ENCODE measurements at places on chromosomes 4 and X.

DNA sequence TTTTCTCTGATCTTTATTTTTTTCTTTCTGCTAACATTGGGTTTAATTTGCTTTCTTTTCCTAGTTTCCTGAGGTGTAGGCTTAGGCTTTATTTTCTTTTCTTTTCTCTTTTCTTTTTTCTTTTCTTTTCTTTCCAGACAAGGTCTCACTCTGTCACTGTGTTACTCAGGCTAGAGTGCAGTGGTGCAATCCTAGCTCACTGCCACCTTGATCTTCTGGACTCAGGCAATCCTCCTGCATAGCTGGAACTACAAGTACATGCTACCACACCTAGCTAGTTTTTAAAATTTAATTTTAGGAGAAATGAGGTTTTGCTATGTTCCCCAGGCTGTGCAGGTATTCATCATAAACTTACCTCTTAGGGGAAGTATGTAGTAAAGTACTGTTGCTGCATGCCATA, 197.8 kb upstream of the ANKRD50 start:
- DNase-seq = no peak

DNA sequence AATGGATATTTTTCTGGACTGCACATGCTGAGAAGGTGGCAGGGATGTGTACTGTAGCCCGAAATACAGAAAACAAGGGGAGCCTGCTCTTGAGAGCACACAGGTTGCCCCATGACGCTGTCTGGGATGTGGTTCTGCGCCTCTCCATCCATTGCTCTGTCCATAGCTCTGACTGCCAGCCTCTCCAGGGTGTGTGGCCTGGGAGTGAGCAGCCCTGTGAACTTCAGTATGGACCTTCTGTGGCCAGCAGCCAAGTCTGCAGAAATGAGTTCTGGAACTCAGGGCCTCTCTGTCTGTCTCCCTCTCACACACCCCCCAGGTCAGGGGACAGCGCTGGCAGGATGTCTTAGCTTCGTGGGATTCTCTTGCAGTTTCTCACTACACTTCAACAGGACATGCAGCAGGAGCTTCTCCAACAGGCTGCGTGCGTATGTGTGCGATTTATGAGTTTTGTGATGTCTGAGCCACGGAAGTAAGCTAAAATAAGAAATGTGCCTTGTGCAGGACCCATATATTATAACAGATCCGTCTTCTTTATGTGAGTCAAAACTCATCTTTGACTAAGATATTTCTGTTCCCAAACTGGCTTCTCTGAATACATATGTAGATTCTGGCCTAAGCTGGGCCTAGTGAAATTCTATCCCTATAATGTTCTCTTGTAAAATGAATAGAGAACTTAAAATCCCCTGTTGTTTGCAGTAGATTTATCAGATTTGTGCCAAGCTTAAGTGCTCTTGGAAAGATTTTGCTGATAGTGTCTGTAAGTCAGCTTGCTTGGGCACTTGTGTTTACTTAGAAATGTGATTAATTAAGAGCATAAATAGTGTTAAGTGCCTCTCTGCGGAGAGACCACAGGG, 40.0 kb downstream of the PROM1 start:
- no peak for DNase-seq

- DNase-seq = no peak
Measured at GRCh38 chr4:182604953-182605352, 312.2 kb downstream of the DCTD start.

DNA sequence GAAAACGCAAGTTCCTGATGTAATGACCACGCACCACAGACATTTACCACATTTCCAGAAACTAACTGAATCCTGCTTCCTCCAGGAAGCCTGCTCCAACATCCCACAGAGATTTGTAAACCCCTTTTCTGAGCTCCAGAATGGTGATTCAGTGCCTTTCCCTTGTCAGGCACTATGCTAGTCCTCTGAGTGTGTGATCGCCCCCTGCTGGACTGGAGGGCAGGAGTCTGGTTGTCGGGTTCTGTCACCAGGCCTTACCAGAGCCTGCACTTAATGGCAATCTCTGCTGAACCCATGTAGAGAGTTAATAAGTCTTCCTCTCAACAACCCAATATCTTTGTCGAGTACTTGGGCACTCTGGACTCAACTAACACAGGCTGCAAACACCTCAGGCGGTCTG, 14.5 kb upstream of the KDM5C start:
- DNase-seq = no peak

DNA sequence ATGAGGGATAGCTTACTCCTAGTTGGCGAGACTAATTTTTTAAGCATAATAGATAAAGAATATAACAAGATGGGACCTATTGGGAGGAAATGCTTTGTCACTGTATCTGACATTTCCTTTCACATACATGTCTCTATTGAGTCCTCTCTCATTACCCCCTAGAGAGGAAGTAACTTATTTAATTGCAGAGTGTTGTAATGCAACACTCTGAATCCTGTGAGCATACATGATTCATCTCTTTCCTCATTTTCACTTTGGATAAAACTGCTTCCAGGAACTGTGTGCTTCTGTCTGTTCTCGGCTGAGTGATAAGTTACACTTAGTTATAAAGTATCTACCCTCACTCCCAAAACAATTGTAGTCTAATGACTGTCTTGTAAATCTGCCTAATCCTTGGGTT, 266.1 kb upstream of the ANXA10 start:
- no peak for DNase-seq
